ENCODE measurements at places on chromosomes 12 and 14.

DNA sequence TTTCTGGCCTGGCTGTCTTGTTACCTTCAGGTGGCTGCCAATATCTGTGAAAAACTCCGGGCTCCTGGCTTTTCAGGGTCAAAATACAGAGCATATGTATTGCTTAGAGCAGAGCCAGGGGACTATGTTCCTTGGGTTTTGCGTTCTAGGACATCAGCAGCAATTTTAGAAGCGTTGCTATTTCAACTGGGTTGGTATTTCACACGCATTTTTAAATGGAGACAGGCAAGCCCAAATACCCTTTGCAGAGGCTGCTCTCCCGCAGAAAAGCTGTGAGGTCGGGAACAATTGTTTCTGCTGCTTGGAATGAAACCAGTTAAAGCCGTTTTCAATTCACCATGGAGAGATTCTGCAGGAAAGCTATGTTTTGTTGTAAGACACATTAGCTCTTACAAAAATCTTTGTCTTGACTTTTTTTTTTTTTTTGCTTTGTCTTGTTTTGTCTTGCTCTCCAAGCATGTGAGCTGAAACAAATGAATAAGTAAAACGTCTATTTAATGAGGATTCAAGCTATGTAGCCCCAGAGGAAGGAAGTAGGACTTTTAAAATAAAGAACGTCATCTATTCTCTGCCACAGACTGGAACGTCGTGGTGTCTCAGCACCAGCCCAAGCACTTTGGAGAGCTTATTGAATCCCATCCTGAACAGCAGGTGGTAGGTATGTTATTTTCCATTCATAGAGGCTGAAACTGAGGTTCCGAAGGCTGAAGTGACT is 181.0 kb upstream of the TBX3 start:
- DNase-seq: no peak

DNA sequence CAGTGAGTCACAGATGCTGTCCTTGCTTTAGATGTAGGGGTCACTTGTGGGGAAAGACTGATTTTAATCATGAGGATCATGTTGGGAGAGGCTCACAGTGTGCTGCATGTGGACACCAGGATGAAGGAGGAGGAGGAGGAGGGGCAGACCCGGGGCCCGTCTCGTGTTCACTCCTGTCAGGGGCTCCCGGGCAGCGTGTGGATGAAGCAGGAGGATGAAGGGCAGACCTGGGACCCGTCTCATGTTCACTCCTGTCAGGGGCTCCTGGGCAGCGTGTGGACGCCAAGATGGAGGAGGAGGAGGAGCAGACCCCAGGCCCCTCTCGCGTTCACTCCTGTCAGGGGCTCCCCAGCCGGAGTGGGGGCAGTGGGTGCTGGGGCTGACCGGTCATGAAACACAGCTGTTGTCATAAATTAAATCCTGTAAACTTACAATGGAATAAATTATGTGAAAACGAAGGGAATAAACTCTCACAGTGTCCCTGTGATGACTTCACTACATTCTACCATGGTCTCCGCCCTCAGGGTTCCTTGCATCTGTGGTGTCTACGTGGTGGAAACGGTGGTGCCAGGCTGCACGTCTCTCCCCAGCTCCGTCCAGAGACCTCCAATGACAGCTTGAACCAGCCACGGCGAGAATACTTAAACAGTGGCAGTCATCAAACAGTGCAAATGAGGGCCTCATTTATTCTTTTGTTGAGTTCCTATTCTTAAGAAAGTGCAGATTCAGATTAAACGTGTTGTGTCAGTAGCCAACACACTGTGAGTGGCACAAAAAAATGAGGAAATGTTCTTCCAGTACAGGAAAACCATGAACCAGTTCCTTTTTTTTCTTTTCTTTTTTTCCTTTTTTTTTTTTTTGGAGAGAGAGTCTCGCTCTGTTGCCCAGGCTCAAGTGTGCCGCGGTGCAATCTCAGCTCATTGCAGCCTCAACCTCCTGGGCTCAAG is 37.7 kb upstream of the SFSWAP start:
- DNase-seq: no peak

- DNase-seq: no peak
Measured at GRCh38 chr12:72105849-72106248, 166.3 kb upstream of the TRHDE start.

DNA sequence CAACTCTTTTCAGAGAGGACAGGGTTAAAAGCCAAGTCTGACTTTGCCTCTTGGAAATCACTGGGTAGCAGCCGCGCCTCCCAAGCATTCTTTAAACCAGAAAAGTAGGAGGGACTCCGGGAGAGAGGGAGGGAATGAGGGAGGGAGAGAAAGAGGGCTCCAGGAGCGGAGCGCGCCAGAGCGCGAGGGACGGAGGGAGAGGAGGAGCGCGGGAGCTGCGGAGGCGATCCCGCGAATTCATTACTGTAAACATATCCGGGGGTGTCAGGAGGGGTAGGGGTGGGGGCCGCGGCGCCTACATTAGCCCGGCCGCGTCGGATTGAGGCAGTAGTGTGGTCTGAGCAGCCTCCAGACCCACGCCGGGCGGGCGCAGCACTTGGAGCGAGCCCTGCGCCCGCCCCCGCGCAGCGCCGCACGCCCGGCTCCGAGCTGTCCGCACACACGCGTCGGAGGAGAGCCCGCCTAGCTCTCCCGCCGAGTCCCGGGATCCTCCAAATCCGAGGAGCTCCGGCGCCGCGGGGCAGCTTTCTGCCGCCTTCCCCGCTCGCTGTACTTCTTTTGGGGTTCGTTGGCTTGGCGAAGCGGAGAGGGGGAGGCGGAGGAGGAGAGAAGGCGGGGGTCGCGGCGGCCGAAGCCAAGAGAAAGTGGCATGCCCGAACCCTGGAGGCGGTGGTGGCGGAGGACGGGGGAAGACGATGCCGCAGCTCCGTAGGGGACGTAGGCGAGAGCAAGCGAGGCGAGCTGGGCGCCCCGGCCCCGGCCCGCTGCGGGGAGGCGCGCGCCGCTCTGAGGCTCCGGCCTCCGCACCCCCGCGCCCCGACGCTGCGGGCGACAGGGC is 3.3 kb downstream of the FLRT2 start:
- DNase-seq: peak; percentile 81

GRCh38 chr14:97544571-97544970 is 747.4 kb downstream of the VRK1 start:
- DNase-seq: no peak

DNA sequence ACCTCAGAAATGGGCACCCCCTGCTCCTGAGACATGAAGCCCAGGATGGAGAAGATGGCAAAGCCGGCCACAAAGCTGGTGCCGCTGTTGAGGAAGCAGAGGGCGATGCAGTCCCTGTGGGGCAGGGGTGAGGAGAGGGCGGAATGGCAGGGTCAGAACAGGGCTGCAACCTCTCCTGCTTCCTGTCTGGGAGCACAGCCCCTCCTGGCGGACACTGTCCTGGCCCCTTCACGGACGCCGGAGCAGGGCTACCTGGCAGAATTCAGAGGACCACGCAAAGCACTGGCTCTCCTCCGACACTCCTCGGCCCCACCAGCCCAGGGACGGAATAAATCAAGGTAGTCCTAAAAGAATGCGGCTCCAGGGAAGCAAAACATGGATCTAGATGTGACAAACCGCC is 12.4 kb upstream of the SLC6A12 start:
- DNase-seq: no peak

DNA sequence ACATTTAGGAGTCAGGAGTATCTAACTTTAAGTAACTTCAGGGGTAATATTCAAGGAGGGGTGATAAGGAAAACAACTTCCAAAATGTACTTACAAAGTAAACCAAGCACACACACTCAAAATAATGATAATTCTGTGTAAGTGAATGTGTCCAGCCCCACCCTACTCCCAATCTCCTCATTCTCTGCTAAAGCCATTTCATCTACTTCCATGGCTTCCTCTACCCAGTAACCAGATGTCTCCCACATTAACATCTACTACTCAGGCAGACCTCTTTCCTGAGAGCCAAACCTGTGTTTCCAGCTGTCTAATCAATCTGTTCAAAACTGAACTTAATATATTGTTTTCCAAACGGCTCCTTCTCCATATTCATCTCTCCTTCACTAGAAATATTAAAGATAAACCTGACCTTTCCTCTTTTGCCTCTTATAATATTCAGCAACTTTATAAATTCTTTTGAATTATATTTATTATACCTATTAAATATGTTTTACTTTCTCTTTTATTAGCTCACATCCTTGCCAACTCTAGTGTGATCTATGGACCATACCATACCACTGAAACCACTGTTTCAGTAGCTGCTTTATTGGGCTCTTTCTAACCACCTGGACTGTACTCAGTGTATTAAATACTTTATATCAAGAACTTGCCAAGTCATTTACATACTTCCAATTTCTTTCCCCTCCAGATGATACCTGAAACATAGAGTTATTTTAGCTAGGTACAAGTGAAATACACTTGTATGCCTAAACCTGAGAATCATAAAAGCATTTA is 170.7 kb downstream of the PPFIA2 start:
- no peak for DNase-seq

GRCh38 chr14:34212172-34212929 is 249.7 kb downstream of the SPTSSA start:
- DNase-seq: no peak

GRCh38 chr14:22567437-22567836 is 21.6 kb downstream of the DAD1 start:
- no peak for DNase-seq

- DNase-seq: peak; percentile 84
Measured at GRCh38 chr12:124837958-124838803, 25.5 kb downstream of the SCARB1 start.

- no peak for DNase-seq
Measured at GRCh38 chr14:85325134-85326017, 204.6 kb upstream of the FLRT2 start.

DNA sequence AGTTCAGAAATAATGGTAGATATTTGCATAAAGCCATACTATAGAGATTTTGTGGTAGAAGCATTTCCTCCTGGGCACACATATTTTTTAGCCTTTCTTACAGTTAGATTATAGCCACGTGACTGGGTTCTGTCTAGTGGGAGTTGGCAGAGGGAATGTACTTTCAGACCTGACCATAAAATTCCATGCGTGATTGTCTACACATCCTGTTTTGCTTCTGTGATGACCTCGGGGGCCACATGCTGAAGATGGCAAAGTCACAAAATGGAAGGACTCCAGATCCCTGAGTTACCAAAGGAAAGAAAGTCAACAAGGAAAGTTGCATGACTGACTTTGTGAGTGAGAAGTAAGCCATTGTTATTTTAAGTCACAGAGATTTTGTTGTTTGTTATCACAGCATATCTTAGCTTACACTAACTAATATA is 14.6 kb upstream of the MIA2 start:
- peak; percentile 88 for DNase-seq

DNA sequence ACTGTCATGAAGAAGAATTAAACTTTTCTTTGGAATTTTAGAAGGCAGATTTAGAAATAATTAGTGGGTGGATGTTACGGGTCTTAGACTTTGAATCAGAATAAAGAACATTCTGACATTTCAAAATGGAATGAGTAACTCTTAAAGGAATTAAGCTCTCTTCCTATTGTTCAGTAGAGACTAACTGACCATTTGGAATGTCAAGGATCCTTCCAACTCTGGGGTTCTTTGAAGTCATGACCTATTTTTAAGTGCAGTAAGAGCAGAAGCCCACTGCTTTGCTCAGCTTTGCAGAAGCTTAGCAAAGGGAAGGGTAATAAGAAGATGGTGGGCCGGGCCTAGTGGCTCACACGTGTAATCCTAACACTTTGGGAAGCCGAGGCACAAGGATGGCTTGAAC is 4.0 kb downstream of the CHURC1 start:
- no peak for DNase-seq
